ENCODE measurements at places on chromosomes 6 and 20. TPM values are rescaled to one million over a fixed set of nuclear protein-coding genes. Genes with fewer than 3 reads are reported as not detected.

DNA sequence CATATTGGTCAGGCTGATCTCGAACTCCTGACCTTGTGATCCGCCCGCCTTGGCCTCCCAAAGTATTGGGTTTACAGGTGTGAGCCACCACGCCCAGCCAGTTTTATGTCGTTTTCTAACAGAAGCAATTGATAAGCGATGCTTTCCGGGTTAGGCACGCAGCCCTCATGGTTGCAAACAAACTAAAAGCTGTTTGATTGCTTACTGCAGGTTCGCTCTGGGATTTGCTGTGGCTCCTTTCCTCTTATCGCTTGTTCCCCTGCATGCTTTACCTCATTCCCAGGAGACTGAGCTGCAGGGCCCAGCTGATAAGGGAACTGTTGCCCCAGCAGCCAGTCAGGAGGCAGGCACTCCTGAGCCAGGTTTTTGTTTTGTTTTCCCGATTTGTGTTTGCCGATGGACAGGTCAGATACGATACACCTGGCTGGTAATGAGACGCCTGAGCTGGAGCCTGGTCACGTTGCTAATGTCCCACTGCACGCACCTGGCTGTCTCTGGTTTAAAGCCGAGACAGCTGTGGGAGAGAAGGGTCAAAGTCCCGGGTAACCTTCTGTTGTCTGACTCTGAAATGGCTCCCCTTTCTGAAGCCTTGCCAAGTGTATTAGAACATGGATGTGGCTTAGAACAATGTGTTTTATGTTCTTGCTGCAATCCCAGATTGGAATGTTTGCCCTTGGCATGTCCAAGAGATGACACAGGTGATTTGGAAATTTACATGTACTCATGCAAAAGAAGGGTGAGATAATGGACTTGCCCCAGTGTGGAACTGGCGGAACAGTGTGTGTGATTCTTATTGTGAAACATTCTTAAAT is 19.9 kb downstream of the DSP start:
- no peak for DNase-seq

- no peak for DNase-seq
Measured at GRCh38 chr6:153727885-153728284, 311.2 kb upstream of the OPRM1 start.

DNA sequence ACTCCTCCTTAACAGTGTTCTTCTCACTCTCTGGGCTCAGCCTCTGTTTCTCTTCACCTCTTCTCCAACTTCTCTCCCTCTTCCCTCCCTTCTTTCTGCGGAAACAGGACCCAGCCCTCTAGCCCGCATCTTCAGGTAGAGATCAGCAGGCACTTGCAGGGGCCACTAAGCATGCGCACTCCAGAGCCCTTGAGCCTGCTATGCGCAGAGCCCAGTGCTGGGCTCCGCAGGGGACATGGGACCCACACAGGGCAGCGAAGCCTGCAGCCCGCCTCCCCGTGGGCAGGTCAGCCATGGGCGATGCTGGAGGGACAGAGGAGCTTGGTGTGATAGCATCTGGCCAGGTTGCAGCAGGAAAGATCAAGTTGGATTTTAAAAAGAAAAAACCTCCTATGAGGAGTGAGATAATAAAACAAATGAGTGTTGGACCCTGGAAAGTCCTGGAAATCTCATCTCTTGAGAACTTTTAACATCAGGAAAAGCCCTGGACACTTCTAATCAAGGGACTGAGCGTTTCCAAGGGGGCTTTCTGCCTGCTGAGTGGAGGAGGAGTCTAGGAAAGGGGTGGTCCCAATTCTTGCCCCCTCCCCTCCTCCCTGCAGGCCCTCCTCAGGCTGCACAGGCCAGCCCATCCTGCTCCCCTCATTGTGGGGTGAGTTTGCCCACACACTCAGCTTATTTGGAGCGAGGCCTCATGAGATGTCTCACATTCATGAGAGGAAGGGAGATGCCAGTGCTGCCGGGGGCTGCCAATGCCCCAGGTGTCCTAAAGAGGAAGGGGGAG is 71.9 kb downstream of the MDGA1 start:
- DNase-seq = peak; percentile 64

- DNase-seq = no peak
Measured at GRCh38 chr6:110761371-110761770, 53.9 kb downstream of the CDK19 start.

DNA sequence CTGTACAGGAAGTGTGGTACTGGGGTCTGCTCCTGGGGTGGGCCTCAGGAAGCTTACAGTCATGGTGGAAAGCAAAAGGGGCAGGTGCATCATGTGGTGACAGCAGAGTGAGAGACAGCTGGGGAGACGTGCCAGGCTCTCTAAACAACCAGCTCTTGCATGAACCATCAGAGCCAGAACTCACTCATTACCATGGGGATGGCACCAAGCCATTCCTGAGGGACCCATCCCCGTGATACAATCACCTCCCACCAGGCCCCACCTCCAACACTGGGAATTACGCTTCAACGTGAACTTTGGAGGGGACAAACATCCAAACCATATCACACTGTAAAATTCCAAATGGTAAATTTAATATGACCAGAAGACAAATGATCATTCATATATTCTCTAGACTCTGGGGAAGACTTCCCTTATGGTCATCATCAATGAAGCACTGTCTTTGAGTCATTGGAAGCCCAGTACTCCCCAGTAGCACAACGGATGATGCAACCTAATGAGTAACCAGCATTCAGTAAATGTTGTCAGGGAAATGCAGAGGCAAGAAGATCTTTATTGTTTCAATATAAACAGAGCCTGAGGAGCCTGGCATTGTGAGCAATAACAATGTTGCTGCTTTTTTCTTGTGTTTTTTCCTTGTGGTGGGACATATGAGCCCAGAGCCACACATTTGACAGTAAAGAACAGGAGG is 48.2 kb upstream of the RALY start:
- no peak for DNase-seq

Gene VNN1
- total RNA-seq = not detected

Gene ARMC2
- 0.54 TPM for total RNA-seq

Gene ULBP2
- total RNA-seq = 1.9 TPM

Gene RUNX2
- not detected for total RNA-seq

Gene TBXT
- total RNA-seq = 2.2 TPM
